ENCODE measurements at places on chromosomes 4 and X.
A peak's percentile ranks its signal among the peaks of the same experiment; 100 is the strongest.

DNA sequence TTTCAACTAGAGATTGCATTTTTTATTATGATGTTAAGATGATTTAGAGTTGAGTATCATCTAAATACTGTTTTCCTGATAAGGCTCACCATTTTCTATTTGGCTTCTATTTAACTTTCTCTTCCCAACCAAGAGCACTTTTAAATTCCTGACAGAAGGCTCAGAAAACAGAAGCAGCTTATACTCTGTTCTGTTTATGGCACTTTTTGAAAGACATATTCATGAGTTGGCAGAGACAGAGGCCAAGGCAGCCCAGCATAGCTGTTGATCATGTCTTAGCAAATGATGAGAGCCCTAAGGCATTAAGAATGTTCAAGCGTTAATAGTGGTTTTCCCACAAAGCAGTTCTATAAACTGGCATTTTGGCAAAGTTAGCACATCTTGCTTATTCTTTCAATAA lies 330.3 kb downstream of the TRAM1L1 start:
- DNase-seq = no peak

DNA sequence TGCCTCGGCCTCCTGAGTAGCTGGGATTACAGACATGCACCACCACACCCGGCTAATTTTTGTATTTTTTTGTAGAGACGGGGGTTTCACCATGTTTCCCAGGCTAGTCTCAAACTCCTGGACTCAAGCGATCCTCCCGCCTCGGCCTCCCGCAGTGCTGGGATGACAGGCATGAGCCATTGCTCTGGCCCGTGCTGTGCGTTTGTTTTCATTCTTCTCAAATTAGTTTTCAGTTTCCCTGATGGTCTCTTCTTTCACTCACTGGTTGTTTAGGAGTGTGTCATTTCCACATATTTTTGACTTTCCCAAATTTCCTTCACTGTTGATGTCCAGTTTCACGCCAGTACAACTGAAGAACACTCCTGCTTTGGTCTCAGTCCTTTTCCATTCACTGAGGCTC lies 31.8 kb downstream of the SH3TC1 start:
- no peak for DNase-seq

- no peak for DNase-seq
Observed at GRCh38 chr4:136246876-136247275, 1285.4 kb downstream of the PCDH18 start.

GRCh38 chrX:41481264-41482109 lies 34.3 kb downstream of the NYX start:
- no peak for DNase-seq

DNA sequence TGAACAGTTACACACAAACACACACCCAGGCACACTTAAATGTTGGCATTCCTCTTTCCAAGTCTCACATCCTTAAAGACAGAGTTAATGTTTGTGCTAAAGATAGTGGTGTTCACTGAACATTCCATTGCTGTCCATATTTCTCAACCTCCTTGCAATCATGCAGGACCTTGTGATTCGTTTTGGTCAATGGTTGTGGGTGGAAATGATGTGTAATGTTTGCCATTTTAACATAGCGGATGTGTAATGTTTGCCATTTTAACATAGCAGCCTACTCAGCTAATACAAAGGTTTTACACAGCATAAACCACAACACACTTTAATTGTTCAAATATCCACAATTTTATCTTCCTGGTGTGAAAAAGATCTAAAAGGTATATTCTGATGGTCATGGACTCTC lies 93.9 kb downstream of the CEP44 start:
- no peak for DNase-seq

GRCh38 chrX:75156531-75156945 lies 455 bp upstream of the ABCB7 start:
- peak; percentile 21 for DNase-seq

GRCh38 chrX:16700734-16701133 lies 11.7 kb downstream of the CTPS2 start:
- no peak for DNase-seq

DNA sequence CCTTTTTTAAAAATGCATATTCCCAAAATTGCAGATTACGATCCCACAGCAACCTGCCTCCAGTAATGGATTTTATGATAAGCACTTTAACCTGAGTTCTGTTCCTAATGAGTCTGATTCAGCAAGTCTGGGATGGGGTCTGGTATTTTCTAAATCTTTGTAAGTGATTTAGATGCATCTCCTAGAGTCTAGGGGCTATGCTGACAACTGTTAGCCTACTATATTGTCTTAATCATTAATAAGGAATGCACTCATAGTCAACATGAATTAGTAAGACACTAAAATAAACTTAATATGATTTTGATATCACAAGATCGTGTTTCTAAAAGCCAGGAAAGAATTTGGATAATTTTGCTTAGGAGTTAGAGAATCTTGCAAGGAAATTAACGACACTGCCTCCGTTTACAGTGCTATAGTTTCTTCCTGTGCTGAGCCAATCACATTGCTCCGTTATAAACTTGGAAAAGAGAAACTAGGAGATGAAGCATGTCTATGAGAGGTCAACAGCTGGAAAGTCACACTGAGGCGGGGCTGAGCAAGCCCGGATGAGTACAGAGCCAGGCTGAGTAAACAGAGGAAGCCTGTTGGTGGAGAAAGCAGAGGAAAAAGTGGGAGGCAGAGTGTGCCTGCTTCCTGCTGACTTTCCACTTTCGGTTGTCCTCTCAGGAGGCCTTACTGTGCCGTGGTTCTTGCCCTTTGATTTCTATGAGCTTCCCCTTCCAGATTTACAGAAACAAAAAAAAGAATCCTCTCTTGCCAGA lies 5.4 kb downstream of the SCARB2 start:
- peak; percentile 93 for DNase-seq

DNA sequence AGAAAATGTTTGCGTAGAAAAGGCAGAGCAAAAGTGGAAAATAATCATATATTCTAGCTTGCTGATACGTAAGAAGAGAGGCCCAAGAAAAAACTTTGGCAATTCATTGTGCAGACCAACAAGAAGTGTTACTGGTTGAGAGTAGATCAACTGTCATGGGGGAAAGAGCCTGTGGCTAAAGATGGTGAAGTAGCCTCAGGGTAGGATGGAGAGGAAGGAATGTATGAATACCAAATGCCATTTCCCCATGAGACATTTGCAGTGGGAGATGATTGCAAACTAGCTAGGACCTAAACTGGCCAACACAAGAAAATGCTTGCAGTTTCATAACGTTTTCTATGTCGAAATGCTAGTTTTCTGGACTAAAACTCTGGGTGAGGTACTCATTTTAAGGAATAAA lies 47.7 kb upstream of the ADGRL3 start:
- no peak for DNase-seq

DNA sequence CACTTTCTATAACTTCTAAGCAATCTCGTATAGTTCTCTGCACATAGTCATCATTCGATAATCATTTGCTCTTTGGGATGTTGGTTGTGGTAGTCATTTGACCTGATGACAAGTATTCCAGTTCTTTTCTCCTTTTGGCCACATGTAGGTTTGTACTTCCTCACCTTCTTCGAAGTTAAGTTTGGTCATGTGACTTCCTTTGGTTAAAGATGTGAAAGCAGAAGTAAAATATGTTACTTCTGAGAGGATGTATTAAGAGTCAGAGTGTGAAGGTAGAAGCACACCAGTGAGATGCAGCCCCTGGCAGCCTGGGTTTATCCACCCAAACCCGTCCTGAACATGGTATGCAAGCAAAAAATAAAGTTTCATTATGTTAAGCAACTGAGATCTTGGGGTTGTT lies 48.9 kb upstream of the ZNF518B start:
- no peak for DNase-seq

GRCh38 chrX:97714072-97714471 lies 830.4 kb downstream of the RPA4 start:
- DNase-seq = no peak

DNA sequence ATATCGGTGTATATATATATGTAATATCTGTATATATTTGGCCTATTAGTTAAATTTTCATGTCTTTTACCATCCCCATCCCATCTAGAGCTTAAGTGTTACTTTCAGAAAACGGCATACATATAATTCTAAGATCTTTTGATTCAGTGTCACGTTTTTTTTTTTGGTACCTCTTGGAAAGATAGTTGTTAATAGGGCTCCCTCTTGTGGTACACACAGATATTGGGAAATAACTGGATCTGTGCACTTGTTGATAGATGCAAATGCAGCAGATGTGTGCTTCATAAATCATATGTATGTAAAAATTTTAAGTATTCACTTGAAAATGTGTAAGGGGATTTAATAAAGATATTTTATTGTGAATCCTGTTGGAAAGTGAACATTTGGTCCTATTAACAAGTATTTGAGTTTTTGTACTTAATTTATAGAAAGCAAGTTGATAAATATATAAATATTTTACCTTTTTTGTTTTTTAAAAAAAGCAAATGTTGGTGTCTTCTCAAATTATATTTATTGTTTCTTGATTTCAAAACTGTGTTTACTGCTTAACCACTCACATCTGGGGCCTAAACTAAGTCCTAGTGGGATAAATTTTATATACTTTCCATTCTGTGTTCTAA lies 74.7 kb downstream of the PAQR3 start:
- DNase-seq = peak; percentile 68

- DNase-seq = no peak
Observed at GRCh38 chrX:38038501-38038900, 32.1 kb downstream of the SYTL5 start.

Data from globus pallidus (tissue), 1 donor.